MCF 10A (cell line): ENCODE measurements at places on chromosomes 6 and 20. TPM values are rescaled to one million over a fixed set of nuclear protein-coding genes. Genes with fewer than 3 reads are reported as not detected.

CFAP61 gene
- total RNA-seq = 1.4 and 1.5 TPM in 2 replicates

SIRPB2 gene
- total RNA-seq = 1.3 and 1.8 TPM in 2 replicates

GGTLC1 gene
- total RNA-seq = not detected in 2 replicates

ARMC12 gene
- 2.3 and 2.6 TPM in 2 replicates for total RNA-seq

SKIC2 gene
- total RNA-seq = 53.1 and 66.2 TPM in 2 replicates

SLC24A3 gene
- total RNA-seq = not detected in 2 replicates

GPR31 gene
- not detected in 2 replicates for total RNA-seq
